ENCODE measurements at places on chromosomes 7 and 10.

- DNase-seq = peak; percentile 73
Measured at GRCh38 chr10:110487411-110488331, 10.0 kb upstream of the DUSP5 start.

GRCh38 chr10:104666106-104666505 is 25.0 kb downstream of the SORCS3 start:
- no peak for DNase-seq

- no peak for DNase-seq
Measured at GRCh38 chr10:4813496-4813895, 12.5 kb upstream of the AKR1E2 start.

DNA sequence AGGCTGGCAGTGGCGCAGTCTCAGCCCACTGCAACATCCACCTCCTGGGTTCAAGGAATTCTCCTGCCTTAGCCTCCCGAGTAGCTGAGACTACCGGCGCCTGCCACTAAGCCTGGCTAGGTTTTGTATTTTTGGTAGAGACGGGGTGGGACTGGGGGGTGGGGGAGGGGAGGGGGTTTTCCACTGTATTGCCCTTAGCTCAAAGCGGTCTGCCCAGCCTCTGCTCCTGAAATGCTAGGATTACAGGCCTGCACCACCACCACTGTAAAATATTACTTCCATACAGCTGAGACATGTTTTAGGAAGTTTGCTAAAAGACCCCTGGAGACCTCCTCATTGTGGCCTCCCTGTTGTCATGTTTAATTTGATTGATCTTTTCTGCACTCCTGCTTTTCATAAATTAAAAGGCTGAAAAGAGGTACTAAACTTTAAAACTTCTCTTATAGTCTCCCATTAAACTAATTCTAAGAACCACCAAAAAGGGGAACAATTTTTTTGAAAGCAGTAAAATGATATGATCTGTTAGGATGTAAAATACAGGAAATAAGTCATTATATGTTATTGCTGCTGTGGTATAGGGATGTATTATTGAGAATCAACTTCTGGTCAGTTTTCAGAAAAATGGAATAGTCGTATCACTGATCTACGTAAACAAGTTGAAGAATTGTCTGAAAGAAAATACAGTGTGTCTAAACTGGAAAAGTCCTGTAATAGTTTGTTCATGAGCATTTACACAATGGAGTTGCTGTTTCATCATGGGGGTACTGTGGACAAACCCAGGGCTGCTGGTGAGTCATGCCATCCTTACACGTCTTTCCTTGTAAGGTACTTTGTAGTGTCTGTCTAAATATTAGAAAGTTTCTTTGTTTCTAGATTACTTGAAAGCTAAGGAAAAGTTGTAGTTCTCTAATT is 72.9 kb upstream of the TMEM248 start:
- DNase-seq = peak; percentile 94
